HEK293T (cell line): ENCODE measurements at places on chromosomes 13 and 19.

- no peak for DNase-seq
Measured at GRCh38 chr13:43953370-43953769, 73.7 kb downstream of the LACC1 start.

- peak; percentile 95 for DNase-seq
Measured at GRCh38 chr19:45423589-45424190, at the start of gene ERCC1. TSS of gene ERCC1 (minus strand) at chr19:45423917. CDS start at chr19:45423374, 543 bp downstream.

DNA sequence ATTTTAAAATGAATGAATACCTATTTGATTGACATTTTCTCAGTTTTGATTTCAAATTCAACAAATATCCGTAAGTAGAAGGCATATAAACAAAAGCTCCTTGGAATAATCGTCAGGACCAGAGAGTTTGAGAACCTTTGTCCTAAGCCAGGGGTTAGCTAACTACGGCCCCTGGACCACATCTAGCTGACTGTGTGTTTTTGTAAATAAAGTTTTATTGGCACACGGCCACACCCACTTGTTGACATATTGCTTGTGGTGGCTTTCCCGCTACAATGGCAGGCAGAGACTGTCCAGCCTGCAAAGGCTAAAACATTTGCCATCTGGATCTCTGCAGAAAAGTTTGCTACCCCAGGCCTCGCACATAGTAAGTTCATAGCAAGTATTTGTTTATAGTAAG lies 83.4 kb downstream of the GNG7 start:
- no peak for DNase-seq

DNA sequence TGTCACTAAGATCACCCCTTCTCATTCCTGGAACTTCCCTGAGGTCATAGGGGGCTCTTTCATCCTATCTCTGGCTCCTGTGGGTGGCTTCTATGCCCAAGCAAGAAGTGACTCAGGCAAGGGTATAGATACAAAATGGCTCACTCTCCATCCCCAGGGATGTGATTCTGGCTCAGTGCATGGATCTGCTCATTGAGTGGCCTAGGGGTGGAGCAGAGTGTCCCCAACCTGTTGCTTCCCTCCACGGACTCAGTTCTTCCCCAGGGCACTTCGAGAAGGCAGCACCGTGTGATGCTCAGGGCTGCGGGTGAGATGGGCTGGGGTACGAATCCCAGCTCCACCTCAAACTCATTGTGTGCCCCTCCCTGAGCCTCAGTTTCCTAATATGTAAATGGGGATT lies 136.4 kb downstream of the PTPRS start:
- no peak for DNase-seq

DNA sequence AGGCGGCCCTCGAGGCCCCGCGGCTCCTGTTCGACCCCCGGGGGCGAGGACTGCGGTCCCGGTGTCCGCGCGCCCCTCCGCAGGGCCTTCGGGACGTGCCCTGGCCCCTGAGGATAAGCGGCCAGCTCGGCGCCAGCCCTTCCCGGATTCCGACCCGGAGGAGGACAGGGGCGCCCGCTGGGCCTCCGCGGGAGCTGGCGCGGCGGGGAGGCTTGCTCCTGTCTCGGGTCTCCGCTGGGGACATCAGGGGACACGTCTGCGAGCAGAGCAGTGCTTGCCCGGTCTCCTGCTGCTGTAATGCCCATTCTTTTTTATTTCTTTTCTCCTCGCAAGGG lies 829 bp downstream of the B3GLCT start:
- peak; percentile 55 for DNase-seq

- no peak for DNase-seq
Measured at GRCh38 chr19:54335164-54335563, 3.8 kb downstream of the LILRA4 start.
